Large intestine (tissue), 12 donors: ENCODE measurements at places on chromosomes 3 and 15.

- no peak for DNase-seq
Observed at GRCh38 chr3:38163117-38163840, 2.1 kb upstream of the OXSR1 start.

DNA sequence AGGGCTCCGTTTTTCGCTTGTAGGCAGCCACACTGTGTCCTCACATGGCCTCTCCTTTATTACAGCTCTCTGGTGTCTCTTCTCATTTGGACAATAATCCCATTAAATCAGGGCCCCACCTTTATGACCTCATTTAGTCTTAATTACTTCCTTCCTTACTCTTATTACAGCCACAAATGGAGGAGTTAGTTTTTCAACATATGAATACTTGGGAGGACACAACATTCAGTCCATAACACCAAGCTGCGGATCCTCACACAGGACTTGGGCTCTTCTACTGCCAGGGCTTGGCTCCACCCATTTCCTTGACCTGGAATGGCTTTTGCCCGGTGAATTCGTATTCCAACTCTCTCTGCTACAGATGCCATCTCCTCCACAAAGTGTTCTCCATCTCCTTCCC lies 74.3 kb upstream of the SLC7A14 start:
- DNase-seq: no peak

DNA sequence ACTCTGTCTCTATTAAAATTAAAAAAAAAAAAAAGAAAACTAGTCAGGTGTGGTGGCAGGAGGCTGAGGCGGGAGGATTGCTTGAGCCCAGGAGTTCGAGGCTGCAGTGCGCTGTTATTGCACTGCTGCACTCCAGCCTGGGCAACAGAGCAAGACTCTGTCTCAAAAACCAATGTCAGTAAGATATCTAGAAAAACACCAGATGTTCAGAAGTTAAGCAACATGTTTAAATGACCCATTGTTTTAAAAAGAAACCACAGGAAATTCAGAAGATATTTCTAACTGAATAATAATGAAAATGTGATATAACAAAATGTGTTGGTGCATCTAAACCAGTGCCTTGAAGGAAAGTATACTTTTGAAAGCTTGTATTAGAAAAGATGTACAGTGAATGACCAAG lies 203.4 kb upstream of the CGNL1 start:
- DNase-seq: no peak

DNA sequence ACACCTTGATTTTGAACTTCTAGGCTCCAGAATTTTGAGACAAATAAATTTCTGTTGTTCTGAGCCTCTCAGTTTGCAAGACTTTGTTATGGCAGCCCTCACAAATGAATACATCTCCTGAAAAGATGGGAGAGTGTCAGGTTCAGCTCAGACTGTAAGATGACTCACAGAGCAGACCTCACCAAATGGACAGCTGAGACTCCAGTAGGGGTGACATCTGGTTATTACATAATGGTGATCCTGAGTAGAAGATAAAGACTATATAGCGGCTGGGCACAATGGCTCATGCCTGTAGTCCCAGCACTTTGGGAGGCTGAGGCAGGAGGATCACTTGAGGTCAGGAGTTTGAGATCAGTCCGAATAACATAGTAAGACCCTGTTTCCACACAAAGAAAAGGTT lies 26.2 kb upstream of the MTMR14 start:
- no peak for DNase-seq

DNA sequence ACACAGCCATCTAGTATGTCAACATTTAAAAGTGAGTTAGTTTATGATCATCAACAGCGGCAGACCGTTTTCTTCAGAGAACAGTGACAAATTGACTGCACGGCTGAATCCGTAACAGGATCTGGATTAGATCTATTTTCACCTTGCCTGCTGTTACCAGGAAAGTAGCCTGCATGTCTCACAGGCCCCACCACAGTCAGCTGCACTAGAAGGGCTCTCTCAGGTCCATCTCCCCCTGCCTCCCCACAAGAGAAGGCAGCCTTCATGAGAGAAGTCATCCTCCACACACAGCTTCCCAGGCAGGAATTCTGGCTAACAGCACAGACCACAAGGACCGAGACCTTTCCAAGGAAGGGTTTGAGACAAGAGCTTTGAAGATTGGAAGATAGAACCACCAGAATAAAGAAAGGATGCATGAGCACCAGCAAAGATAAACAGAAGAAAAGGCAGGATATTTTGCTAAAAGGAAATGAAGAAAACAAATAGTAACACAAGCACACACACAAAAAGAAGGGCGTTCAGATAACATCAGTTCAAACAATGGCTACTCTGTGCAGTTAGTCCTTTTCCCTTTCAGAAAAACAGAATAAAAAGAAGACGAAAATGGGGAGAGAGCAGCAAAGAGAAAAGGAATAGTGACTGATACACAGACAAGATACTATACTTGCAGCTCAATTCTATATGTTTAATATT lies 127.5 kb downstream of the SNRK start:
- DNase-seq: no peak

DNA sequence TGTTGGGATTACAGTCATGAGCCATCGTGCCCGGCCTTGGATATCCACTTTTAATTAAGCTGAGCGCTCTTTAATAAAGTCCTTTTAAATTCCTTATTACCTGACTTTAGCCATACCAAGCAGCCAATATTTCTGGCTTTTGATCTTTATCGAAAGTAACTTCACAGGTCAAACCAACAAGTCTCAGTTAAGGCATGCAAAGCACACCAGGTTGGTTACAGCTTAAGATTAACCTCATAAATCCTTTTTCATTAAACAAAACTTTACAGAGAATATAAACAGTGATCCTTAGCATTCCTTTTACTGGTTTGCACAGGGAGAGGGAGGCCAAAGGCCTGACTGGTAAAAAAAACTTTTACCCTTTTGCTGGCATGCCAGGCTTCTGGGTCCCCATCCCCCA lies 17.7 kb downstream of the ZNF662 start:
- no peak for DNase-seq

DNA sequence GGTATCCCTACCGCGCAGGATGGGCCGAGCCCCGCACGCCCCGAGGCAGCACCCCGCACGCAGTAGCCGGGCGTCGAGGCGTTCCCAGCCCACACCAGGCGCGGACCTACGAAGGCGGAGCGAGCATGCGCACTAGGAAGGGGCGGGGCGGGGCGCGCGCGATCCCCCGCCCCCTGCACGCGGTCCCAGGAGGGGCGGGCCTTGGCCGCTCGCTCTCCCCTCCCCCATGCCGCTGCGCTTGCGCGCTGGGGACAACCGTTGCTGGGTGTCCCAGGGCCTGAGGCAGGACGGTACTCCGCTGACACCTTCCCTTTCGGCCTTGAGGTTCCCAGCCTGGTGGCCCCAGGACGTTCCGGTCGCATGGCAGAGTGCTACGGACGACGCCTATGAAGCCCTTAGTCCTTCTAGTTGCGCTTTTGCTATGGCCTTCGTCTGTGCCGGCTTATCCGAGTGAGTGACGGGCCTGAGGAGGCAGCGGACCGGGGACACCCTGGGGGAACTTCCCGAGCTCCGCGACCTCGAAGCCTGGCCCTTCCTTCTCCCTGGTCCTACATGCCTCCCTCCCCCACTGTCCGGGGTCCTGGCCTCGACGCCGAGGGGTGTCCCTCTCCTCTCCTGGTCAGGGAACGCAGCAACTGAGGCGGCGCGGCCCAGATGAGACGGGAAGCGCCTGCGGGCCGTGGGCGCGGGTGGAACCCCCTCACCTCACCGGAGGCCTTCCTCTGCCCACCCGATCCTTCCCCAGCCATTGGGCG lies at the start of gene SPESP1:
SPESP1 (plus strand) TSS at position 258 of the 755 bp plus-strand sequence; CDS start at position 387, 129 bp downstream.
- peak; percentile 59 for DNase-seq

- no peak for DNase-seq
Observed at GRCh38 chr15:51668446-51668845, 12.9 kb upstream of the SCG3 start.

DNA sequence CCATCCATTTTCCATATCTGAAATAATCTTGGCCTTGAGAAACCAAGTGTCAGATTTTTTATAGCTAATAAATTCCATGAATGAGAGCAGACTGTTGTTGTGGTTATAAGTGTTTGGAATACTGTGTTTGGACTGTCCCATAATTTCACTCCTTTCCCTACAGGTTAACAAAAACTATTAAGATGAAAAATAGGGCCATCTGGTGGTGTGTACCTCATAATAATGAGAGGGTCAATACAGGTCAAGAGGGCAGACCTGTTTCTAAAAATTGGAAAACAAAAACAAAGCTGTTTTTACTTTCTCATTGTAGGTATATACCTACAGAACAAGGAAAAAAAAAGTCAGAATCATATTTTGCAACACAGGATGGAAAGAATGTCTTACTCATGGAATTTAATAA lies 553.8 kb upstream of the SGO1 start:
- DNase-seq: no peak

- no peak for DNase-seq
Observed at GRCh38 chr3:123499322-123499721, 50.4 kb upstream of the ADCY5 start.

- DNase-seq: peak; percentile 94
Observed at GRCh38 chr3:146160964-146161662, at the start of gene PLOD2. TSS of gene PLOD2 (minus strand) at chr3:146161184. CDS start at chr3:146160989, 195 bp downstream.

DNA sequence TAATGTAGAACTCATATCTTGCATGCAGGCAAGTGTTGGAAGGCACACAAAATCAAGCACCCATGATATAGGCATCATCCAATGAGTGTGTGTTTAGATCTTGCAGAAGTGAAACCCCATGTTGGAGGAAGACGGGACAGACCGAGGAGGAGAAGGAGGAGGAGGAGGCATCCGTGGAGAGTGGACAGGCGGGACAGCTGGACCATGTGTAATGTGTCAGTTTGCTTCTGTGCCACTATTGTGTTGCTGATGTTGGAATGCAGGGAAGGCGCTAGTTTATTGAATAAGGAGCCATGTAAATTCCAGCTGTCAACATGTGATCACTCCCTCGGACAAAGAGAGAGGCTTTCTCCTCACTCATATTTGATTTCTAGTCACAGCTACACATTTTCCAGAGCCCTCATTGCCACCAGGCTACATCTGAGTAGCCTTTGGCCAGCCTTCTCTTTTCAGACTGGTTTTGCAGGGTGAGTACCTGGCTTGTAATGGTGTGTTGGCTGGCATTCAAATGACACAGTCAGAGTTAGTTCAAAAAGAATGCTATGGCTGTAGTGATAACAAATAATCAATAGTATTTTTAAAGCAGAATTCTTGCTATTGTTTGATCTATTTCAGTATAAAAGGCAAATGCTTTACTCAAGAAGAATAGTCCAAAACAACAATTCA lies 1037.6 kb upstream of the NR2F2 start:
- no peak for DNase-seq

DNA sequence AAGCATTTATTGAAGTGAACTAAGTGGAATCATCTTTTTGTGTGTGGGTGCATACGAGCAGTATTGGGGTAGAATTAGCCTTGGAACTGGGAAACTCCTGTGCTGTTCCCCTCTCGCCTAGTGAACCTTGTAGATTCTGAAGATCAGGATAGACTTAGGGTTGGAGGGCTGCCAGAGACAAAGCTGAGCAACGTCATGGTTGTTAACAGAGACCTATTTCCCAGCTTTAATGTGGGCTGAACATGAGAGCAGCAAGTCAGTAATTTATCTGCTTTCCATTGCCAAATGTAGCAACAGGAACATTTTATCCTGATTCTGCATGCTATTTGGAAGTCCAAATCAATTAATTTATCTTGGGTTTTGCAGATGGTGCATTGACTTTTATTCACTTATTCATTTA lies 246.6 kb downstream of the IL20RB start:
- no peak for DNase-seq

GRCh38 chr15:98067339-98067738 lies 106.8 kb downstream of the ARRDC4 start:
- no peak for DNase-seq

DNA sequence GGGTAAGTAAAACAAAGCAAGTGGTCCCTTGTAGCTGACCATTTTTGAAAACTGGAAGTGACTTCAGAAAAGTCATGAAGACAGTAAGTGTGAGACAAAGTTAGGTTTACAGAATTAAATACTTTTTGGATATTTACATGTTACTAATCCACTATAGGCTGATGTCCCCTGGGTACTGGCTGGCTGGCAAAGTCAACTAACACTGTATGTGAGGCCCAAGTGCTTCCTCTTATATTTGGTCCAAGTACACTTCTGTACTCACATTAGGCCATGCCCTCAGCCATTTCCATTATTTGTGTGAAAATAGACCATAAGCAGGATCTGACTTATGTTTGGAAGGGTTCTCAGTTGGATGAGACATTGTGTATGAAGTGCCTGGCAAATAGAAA lies 5.5 kb upstream of the LEKR1 start:
- no peak for DNase-seq

- no peak for DNase-seq
Observed at GRCh38 chr3:57088503-57088902, 28.0 kb downstream of the SPATA12 start.

- no peak for DNase-seq
Observed at GRCh38 chr3:127038466-127038865, 55.6 kb downstream of the PLXNA1 start.

DNA sequence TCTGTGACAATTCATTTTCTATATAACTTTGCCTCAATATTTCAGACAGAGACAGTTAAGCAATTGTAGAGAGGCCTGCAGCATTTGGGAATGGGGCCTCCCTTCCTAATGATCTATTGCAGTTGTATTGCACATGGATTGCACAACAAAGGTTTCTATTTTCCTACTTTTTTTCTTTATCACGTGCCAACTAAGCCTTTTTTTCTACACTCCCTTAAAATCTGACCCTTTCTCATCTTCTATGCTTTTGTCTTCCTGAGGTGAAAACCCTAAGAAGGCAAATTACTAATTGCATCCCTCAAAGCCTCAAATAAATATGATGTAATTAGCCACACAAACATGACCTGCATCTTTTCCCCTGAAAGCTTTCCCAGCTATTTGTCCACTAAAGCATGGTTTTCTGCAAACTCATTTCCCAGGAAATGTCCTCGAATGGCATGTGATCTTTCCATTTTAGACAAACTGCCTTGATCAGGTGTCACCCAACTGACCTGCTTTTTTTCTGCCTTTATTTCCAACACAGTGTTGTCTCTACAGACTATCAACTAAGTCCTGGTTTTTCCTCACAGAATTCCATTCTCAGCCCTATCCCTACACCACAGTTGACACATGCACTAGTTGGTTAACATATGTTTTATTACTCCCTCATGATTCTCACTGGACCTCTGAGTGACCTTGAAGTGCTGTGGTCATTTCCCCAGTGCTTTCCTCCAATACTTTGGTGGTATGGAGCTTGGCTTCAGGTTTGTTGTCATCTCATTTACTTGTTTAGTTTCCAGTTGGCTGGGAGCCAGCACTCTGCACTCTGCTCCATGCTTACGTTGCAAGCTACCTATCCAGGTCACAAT lies 31.9 kb upstream of the TSC22D2 start:
- peak; percentile 68 for DNase-seq

DNA sequence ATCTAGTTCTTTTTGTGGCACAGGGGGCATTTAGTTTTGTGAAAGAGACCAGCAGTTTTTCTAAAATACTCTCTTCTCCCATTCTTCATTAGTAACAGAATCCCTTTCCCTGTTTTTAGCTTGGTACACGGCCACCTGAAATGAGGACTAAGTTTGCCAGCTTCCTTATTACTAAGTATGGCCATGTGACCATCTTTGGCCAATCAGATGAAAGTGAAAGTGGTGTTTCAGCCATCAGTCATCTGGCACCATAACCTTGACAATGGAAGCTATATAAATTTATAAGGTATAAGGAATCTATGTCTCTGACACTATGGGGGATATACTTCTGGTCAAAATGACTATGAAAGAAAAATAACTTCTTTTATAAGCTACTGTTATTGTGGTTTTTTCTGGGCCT lies 570.4 kb downstream of the AGBL1 start:
- no peak for DNase-seq

GRCh38 chr3:110323349-110323748 lies 748.3 kb upstream of the NECTIN3 start:
- DNase-seq: no peak
